ENCODE measurements at places on chromosomes 3 and 15.

DNA sequence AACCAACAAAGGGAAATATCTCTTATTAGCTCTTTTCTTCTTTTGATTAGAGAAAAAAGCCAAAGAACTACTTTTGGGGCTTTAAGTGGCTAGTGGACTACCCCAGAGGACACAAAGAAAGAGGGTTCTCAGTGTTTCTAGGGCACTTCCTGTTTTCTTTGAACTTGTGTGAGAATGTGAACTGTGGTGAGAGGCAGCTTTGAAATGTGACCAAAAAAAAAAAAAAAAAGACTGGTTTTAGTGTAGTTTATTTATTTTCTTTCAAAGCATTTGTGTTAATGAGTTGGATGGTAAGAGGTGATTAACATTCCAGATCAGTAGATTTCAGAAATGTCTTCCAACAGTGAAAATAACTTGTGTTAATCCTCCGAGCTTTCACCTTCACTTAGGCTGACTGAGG lies 32.4 kb downstream of the SELENOT start:
- no peak for DNase-seq

- DNase-seq: no peak
These were observed 114.1 kb upstream of the FRMD4B start for GRCh38 chr3:69499899-69500421.

DNA sequence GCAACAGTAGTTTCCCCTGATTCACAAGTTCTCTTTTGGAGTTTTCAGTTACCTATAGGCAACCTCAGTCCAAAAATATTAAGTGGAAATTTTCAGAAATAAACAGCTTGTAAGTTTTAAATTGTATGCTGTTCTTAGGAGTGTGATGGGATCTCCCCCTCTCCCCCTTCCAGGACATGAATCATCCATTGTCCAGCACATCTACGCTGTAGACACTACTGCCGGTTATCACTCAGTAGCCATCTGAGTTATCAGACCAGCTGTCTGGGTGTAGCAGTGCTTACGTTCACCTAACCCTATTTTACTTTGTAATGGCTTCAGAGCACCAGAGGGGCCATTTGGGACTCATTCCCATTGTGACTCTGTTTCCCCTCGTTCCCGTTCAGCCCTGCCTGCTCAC lies 96.7 kb upstream of the PLXNA1 start:
- DNase-seq: no peak

GRCh38 chr3:35659768-35660167 lies 20.4 kb downstream of the ARPP21 start:
- no peak for DNase-seq

- DNase-seq: no peak
These were observed 6.5 kb upstream of the GSK3B start for GRCh38 chr3:120100711-120101110.

GRCh38 chr15:80484333-80484864 lies 80.2 kb downstream of the ARNT2 start:
- DNase-seq: no peak

DNA sequence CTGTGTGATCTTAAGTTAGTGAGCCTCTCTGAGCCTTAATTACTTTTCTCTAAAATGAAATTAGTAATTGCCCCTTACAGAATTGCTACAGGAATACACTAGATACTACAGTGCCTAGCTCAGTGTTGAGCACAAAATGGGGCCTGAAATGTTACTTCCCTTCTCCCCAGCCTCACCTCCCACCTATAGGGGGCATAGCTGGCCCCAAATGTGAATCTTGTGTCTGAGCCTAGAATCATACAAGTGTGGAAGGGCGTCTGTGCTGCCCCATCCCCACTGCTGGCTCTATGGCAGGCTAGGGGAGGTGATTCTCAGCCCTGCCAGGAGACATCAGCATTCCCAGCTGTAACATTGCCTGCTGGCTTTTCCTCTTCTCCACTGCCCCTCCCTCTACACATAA lies 42.7 kb downstream of the IFT122 start:
- DNase-seq: no peak

DNA sequence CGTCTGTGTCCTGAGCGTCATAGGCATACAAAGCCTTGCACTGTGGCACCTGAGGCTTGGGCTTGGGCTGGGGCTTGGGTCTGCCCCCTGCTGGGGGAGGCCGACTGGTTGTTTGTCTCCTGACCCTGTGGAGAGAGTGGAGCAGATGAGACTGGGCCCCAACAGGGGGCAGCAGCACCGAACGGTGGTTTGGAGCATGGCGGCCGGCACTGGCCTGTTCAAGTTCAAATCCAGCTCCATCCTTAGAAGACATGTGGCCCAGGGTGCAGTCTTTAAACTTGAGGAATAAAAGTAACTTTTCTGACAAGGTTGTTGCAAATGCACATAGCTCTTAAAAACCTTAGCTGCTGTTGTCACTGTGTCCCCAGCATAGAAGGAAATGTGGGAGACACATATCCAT lies 33.3 kb downstream of the CCNB2 start:
- peak; percentile 39 for DNase-seq

Data from activated T-cell treated with anti-CD3 and anti-CD28 coated beads for 1 hour (primary cell).